ENCODE measurements at places on chromosomes 2 and 18. TPM values are rescaled to one million over a fixed set of nuclear protein-coding genes. Genes with fewer than 3 reads are reported as not detected.

NRP2 gene
- total RNA-seq: 3.3 TPM

BBS5 gene
- 3.2 TPM for total RNA-seq

MAIP1 gene
- 19.2 TPM for total RNA-seq

ABCA12 gene
- total RNA-seq: not detected

C2orf76 gene
- 6.4 TPM for total RNA-seq

LYPD1 gene
- not detected for total RNA-seq

SDC1 gene
- 0.22 TPM for total RNA-seq

WDPCP gene
- total RNA-seq: 12.0 TPM

PLGLB2 gene
- total RNA-seq: 1.6 TPM

SERPINB2 gene
- total RNA-seq: 2.9 TPM

Data from activated naive CD8-positive, alpha-beta T cell treated with anti-CD3 and anti-CD28 coated beads, Interleukin-2, amount 10 ng/mL, durations not matched to agents 7 days and 5 days (primary cell).